Germinal center (tissue), 1 donor: ENCODE measurements at places on chromosomes 7 and 10.

GRCh38 chr10:86642021-86642420 is 12.3 kb upstream of the OPN4 start:
- no peak for DNase-seq

GRCh38 chr7:97770850-97771249 is 39.0 kb downstream of the TAC1 start:
- no peak for DNase-seq

DNA sequence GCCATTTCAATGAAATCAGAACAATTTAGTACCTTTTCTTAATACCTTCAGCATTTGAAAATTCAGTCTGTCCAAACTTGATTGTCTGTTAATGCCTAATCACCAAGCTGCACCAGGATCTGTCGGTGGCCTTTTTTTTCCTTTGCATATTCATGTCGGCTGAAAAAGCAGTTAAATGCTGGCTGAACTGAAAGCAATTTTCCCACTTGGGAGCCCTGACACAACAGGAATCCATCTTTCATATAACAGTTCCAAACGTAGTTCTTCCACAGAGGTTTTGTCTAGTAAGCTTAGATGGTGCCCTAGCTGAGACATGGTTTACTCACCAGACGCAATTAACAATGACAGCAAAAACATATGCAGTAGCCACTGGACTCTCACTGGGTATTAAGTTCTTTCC is 83.6 kb upstream of the CHCHD3 start:
- no peak for DNase-seq

GRCh38 chr10:24851629-24852028 is 100.8 kb downstream of the PRTFDC1 start:
- no peak for DNase-seq

DNA sequence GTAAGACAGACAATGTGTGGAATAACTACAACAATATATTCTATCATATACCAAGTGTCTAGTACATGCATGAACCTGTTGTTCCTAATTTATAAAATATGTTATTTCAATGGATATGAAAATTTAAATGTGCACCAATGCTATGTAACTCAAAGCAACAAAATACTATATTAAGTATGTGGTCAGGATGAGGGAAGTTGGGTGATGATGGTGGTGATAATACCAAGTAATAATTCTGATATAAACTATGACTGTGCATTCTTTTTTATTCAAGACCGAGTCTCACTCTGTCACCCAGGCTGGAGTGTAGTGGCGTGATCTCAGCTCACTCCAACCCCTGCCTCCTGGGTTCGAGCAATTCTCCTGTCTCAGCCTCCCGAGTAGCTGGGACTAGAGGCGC is 2.1 kb upstream of the FRA10AC1 start:
- no peak for DNase-seq
